A673 (cell line): ENCODE measurements at places on chromosomes 2 and 18.

DNA sequence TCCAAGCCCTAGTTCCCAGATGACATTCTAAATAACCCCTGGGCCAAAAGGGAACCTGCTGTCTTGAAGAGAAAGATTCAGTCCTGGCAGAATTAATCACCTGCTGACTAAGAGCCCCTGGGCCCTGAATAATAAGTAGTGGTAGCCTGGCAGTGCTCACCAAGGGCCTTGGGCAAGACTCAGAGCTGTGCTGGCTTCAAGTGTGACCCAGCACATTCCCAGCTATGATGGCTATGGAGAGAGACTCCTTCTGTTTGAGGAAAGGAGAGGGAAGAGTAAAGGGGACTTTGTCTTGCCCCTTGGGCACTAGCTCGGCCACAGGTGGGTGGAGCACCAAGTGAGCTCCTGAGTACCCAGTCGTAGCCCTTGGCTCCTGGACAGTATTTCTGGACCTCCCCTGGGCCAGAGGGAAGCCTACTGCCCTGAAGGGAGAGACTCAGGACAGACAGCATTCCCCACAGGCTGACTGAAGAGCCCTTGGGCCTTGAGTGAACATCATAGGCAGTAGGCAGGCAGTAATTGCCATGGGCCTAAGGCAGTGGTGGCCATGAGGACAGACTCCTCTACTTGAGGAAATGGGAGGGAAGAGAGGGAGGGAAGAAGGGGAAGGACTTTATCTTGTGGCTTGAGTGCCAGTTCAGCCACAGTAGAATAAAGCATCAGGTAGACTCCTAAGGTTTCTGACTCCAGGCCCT is 40.0 kb upstream of the INPP4A start:
- no peak for DNase-seq

DNA sequence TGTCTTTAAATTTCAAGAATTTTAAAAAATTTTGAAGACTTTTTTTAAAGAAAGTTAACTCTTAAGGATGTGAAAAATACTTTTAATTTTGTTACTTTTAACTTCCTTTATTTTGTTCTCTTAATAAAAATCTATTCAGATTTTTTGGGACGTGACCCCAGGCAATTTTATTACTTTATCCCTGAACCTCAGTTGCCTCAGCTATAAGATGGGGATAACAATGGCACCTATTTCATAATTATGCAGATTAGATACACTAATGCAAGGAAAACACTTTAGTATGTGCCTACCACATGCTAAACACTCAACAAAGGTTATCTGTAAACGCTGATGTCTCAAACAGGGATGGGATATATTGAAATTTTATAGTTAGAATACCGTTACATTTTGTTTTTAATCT is 1.5 kb upstream of the SCYGR1 start:
- no peak for DNase-seq

GRCh38 chr2:58227171-58227917 is 13.8 kb downstream of the FANCL start:
- DNase-seq, result no peak

DNA sequence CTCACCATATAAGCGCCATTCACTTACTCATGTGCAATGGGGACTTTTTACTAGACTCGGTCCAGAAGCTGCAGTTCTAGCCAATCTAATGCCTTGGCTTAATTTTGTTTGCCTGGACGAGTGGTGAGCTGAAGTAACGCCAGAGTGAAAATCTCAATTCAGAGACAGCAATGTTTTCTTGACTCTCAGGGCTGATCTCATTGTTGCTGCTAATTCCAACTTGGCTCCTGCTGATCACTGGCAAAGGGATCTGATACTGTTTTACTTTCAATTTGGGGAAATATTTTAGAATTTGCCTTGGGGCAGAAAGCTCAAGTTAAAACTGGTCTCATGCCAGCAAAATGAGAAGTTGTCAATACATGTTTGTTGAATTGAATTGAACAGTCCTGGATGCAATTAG is 906.6 kb upstream of the CDH2 start:
- DNase-seq, result peak; percentile 33

GRCh38 chr2:208311321-208311720 is 45.3 kb downstream of the PIKFYVE start:
- no peak for DNase-seq

- DNase-seq, result peak; percentile 4
Measured at GRCh38 chr2:5798084-5798483, 105.9 kb downstream of the SOX11 start.

- no peak for DNase-seq
Measured at GRCh38 chr2:105387225-105387624, 11.6 kb downstream of the FHL2 start.

- DNase-seq, result peak; percentile 76
Measured at GRCh38 chr2:94986392-94986963, 39.0 kb upstream of the MAL start.

DNA sequence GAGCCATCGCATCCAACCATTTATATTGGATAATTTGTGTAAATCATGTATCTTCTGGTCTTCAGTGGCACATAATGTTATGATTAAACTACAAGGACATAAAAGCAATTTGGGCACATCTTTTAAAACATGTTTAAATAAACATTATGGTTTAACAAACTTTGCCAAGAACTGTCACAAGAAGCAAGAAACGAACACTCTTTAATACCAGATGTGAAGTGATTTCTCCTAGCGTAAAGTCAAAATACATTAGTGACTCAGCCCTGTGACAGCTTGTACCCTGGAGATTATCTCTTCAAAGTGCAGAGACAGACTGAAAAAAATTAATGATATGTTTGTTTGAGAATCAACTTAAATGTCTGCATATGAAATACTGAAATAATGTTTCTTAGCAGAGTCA is 39.9 kb downstream of the DSEL start:
- no peak for DNase-seq

- peak; percentile 32 for DNase-seq
Measured at GRCh38 chr18:13811993-13812392, 12.0 kb upstream of the MC5R start.

- DNase-seq, result no peak
Measured at GRCh38 chr2:237625777-237626176, 1.6 kb upstream of the LRRFIP1 start.
